ENCODE measurements at places on chromosomes 4 and X.

GRCh38 chr4:136319789-136320464, 1212.4 kb downstream of the PCDH18 start:
- DNase-seq: peak; percentile 84

DNA sequence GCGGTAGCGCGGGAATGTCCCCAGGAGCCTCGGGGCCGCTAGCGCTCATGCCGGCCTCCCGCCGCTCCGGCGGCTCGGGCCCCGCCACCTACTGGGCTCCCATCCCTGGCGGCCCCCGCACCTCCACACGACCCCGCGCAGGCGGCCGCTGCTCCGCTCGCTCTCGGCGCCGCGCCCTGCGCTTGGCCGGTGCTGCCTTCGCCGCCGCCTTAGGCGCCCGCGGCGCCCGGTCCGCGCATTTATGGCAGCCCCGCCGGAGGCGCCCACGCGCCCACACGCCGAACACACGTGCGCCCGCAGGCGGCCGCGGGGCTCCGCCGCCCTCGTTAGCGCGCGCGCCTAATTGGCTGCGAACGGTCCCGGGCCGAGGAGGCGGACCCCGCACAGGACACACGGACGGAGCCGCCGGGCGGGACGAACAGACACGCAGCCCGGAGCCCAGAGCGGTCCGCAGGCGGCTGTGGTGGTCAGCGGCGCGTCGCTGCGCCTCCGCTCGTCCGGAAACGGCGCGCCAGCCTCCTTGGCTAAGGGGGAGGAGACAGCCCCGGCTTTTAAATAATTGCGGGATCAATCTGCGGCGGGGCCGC, at the start of gene NKX1-1:
Gene NKX1-1 (minus strand): TSS at position 49 of the 587 bp plus-strand sequence. CDS start 0 bp downstream, at position 49.
- DNase-seq: no peak

DNA sequence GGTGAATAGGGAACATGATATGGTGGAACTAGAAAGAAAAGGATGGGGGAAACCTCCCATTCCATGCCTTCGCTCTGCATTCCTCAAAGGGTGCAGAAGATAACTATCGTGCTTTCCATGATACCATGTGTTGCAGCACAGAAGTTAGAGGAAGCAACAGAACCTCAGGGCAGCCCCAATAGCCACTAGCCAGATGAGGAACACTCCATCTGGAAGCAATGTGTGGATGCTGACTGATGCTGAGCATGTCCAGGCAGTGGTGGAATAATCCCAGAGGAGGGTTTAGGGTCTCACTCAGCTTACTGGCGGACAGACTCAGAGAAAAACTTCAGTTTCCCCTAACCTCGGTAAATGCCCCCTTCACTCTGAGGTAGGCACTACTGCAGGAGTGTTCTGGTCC, 7.5 kb downstream of the SMIM10 start:
- no peak for DNase-seq

- peak; percentile 19 for DNase-seq
These were observed 2.4 kb downstream of the ANKRD50 start for GRCh38 chr4:124710015-124710741.

- DNase-seq: no peak
These were observed 103.0 kb downstream of the SNCA start for GRCh38 chr4:89733946-89734345.

- no peak for DNase-seq
These were observed 3.7 kb upstream of the RHOH start for GRCh38 chr4:40193016-40193571.

DNA sequence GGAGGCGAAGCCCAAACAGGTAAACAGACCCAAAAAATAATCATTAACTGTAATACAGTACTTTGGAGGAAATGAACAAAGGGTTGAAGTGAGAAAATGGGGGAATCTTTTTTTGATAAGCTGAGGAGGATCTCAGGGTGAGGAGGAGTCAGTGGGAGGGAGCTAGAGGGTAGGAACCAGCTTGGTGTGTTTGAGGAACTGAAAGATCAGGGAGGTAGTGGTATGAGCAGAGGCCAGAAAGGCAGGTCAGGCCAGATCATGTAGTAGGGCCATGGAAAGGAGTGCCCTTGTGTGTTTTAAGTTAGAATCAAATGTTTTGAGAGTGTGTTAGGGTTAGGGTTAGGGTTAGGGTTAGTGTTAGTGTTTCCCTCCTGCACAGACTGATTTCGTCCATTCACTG, 48.8 kb downstream of the PPP2R2C start:
- DNase-seq: no peak

- DNase-seq: no peak
These were observed 201.3 kb downstream of the MAD2L1 start for GRCh38 chr4:119865389-119865788.

- no peak for DNase-seq
These were observed 23.8 kb downstream of the VSIG4 start for GRCh38 chrX:66015900-66016689.

- no peak for DNase-seq
These were observed 891.1 kb upstream of the HS3ST1 start for GRCh38 chr4:12319765-12320164.

- no peak for DNase-seq
These were observed 28.9 kb downstream of the SPANXD start for GRCh38 chrX:141669689-141670088.

DNA sequence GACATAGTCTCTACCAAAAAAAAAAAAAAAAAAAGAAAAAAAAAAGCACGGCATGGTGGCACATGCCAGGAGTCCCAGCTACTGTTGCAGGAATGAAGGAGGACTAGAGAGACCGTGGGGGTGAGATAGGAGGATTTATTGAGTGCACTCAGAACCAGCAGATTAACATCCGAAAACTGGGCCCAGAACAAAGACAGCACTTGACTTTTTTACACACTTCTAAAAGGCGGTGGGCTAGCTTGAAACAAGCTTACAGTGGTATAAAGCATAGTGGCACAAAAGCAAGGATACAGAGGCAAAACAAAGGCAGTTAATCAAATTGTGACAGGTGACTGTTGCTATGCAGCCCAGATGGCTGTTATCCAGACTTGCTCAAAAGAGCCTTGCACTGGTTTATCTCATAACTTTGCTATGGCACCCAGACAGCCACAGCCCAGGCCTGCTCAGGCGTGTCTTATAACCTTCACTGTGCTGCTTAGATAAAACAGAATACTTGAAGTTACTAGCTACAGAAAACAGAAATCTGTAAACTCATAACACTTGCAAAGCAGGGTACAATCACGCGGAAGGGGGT, 9.9 kb upstream of the PI4K2B start:
- DNase-seq: peak; percentile 41

DNA sequence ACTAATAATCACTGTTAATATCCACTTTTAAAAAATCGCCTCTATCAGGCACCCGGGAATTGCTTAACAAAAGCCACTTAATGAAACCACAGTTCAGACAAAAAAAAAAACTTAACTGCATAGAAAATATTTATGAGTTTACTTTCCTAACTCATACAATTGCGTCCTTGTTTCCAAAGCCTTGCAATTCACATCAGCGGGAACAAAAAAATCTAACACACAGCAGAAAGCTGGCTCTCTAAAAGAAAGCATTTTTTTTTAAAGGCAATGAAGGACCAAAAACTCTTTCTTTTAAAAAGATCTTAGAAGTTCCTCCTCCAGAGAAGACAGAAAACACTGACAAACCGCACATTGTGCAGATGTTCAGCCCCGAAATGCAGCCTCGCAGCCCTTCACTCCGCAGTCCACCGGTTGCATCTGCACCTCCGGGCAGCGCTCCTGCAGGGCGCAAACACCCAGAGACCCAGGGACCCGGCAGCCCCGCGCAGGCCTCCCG, 812 bp downstream of the FAT1 start:
- DNase-seq: peak; percentile 29

- DNase-seq: peak; percentile 23
These were observed 1415.8 kb upstream of the TENM3 start for GRCh38 chr4:180827232-180828009.

- DNase-seq: no peak
These were observed 3.1 kb downstream of the IL1RAPL1 start for GRCh38 chrX:28590396-28590795.

DNA sequence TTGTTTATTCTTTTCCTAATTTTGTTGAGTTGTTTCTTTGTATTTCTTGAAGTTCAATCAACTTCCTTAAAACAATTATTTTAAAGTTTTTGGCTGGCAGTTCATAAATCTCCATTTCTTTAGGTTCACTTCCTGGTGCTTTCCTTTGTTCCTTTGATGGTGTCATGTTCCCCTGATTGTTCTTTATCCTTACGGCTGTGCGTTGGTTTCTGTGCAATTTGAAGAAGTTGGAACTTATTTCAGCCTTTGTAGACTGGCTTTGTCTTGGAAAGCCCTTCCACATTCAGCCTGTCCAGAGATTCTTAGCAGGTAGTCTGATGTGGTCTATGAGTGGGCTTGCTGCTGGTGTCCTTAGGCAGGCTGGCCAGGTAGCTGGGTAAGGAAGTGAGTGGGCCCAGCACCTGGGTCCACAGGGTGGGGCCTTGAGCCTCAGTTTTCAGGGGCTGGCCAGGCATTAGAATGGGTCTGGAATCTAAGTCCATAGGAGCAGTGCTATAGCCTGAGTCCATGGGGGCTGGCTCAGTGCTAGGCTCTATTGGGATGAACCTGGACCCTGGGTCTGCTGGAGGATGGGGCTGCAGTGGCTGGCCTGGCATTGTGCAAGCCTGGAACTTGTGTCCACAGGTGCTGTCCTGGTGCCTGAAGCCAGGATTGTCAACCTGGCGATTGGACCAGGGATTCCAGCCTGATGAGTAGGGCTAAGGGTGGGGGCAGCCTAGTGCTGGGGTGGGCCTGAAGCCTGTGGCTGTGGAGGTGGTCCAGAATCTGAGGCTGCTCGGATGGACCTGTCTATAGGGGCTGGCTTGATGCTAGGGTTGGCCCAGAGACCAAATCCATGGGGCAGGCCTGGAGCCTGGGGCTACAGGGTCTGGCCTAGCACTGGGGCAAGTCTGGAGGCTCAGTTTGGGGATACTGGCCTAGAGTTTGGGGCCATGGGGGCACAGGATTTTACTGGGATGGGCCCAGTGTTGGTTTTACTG, 152.4 kb downstream of the STAG2 start:
- DNase-seq: no peak

- no peak for DNase-seq
These were observed 11.8 kb upstream of the CD40LG start for GRCh38 chrX:136636121-136636520.

Measured in PC-3 (cell line).